ENCODE measurements at places on chromosomes 6 and 20.

GRCh38 chr6:117564681-117565080 is 37.6 kb downstream of the GOPC start:
- no peak for DNase-seq

DNA sequence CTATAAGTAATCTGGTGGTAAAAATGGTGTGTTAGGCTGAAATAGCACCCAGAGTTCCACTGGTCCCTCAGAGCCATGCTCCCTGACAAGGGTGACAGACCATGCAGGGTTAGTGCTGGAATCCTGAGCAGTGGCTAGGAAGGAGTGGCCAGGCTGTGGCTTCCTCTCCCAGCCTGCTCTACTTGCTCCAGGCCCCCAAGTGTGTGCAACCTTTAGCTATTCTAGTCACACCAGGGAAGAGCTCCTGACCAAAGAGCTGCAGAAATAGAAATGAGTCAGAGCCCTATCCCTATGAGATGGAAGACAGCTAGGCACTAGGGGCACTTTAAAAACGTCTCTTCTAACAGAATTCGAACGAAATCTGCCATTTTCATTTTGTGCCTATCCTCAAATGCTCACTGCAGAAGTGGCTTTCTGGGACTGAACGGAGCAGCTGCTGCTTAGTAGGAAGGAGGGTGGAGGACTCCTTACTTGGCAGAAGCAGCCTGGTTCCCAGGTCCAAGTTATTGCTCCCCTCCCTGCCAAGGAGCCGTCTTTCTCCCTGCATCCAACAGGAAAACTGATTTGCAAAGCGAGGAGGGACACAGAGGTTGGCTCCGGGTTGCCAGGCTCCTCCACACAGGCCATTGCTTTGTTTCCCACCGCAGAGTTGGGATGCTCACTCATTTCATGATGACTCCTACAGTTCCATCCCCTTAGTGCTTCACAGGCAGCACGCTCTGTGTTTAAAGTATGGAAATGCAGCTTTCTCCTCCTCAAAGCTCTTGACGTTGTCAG is 754.5 kb downstream of the C6orf118 start:
- DNase-seq, result no peak

GRCh38 chr20:9035126-9035525 is 33.8 kb upstream of the PLCB4 start:
- DNase-seq, result no peak

GRCh38 chr20:38110525-38111178 is 54.4 kb downstream of the TGM2 start:
- DNase-seq, result no peak

DNA sequence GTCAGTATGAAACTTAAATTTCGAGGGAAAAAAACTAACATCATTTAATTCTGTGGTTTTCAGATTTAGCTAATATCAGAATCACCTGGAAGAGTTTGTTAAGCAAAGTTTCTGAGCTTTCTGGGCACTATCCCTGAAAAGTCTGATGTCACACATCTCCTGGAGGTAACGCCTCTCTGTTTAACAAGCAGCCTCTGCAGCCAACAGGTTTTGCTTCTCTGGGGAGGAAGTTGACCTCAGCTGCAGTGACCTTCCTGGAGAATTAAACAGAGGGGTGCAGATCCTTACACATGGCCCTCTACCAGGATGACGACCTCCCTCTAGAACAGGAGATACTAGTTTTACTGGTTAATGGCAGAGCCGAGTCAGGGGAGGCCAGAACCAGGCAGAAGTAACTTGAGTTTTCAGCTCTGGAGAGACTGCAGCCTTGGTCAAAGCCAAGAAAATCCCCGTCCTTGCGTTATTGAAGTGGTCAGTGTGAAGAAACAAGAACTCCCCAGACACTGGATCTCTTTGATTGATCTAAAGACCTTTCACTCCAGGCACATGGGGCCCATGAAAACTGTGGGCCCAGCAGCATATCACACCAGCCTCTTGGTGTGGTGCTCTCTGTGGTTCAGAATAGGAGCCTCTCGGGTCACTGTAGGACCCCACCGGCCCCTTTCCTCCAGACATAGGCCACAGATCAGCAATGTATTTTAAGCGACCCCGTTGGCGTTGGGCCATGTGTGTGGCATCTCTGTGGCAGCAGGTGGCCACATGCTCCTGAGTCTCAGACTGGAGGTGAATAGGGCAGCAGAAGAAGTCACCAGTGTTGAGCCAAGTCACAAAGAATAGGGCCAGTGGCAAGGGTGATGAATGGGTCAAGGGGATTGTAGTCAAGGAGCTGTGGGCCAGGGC is 33.4 kb upstream of the CCR6 start:
- no peak for DNase-seq

GRCh38 chr6:125380474-125380873 is 78.7 kb upstream of the HDDC2 start:
- DNase-seq, result no peak

GRCh38 chr20:62918831-62919230 is 7.5 kb downstream of the DIDO1 start:
- no peak for DNase-seq

DNA sequence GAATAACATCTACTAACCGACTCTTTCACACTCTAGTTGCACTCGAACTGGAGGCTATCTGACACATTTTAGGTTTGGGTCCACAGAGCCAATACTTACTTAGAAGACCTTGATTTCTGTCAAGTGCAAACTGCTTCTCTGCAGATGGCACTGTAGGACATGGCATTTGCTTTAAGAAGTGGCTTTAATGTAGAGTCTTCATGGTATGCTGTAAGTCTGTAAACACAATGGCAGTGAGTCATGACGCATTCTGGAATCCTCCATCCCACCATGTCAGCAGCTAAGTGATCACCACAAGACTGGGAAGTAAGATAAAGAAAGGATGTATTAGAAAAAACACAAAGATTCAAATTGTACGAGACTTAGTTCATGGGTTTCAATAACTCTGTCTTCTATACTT is 377.0 kb upstream of the NOX3 start:
- DNase-seq, result no peak

GRCh38 chr6:145067430-145067829 is 667.9 kb downstream of the EPM2A start:
- DNase-seq, result no peak
